ENCODE measurements at places on chromosomes 7 and 10.

DNA sequence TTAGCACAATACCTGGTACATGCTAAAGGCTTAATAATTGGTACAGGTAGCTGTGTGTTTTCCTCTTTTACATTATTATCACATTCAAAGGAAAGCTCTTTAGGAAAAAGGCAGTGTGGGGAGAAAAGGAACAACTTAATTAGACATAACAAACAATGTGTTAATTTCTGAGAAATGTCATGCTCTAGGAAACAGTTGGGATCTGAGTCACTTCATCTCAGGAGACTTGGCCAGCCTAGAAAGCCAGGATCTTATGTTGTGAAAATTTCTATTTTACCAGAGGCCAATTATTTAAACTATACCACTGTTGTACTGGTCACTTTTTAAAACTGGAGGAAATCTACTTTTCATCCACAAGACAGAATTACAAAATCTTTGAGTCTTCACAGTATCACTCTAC lies 39.6 kb downstream of the ARMH3 start:
- no peak for DNase-seq
- H3K36me3 ChIP-seq, result peaks cover 11% of the 10 kb centered on the region
- H3K27ac ChIP-seq, result no peak overlapping the region
- no peaks in the 10 kb centered on the region for H3K27me3 ChIP-seq
- no peaks in the 10 kb centered on the region for H3K4me1 ChIP-seq

DNA sequence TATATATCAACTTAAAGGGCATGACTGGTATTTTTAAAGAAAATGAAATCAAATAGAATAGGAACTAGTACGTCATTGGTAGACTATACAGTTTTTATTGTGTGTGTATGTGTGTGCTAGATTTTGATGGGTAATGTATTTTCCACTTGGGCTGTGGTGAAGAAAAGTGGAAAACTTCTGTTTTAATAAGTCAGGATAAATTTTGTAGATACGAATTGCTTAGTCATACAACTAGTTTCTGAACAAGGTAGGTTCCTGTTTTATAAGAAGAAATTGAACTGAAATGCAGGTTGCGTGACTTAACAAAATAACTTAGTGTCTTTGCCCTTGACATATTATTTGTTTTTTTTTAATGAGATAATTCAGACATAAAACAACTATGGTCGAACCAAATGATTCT lies 24.3 kb downstream of the UBN2 start:
- no peak for DNase-seq
- no peak overlapping the region for H3K27ac ChIP-seq
- no peaks in the 10 kb centered on the region for H3K27me3 ChIP-seq
- H3K36me3 ChIP-seq, result peaks cover 25% of the 10 kb centered on the region
- no peak overlapping the region for H3K4me3 ChIP-seq

GRCh38 chr10:14180911-14181566 lies 149.7 kb downstream of the FRMD4A start:
- H3K4me3 ChIP-seq, result no peak overlapping the region
- no peak for DNase-seq
- H3K27ac ChIP-seq, result no peak overlapping the region
- H3K4me1 ChIP-seq, result peaks cover 6% of the 10 kb centered on the region
- H3K27me3 ChIP-seq, result peaks cover 26% of the 10 kb centered on the region
- H3K36me3 ChIP-seq, result no peaks in the 10 kb centered on the region

GRCh38 chr7:140231771-140232491 lies 55.1 kb upstream of the KDM7A start:
- peak overlapping the region; percentile 76 for H3K4me3 ChIP-seq
- DNase-seq, result no peak
- H3K36me3 ChIP-seq, result no peaks in the 10 kb centered on the region
- peaks cover 30% of the 10 kb centered on the region for H3K27me3 ChIP-seq

- no peak overlapping the region for H3K27ac ChIP-seq
- no peaks in the 10 kb centered on the region for H3K27me3 ChIP-seq
- H3K36me3 ChIP-seq, result no peaks in the 10 kb centered on the region
Observed at GRCh38 chr7:96614154-96614867, 95.3 kb downstream of the SEM1 start.

GRCh38 chr10:77007834-77008233 lies 629.8 kb downstream of the KCNMA1 start:
- no peak for DNase-seq
- H3K4me3 ChIP-seq, result no peak overlapping the region
- H3K27ac ChIP-seq, result no peak overlapping the region
- peaks cover 11% of the 10 kb centered on the region for H3K27me3 ChIP-seq
- H3K4me1 ChIP-seq, result peaks cover 1% of the 10 kb centered on the region

DNA sequence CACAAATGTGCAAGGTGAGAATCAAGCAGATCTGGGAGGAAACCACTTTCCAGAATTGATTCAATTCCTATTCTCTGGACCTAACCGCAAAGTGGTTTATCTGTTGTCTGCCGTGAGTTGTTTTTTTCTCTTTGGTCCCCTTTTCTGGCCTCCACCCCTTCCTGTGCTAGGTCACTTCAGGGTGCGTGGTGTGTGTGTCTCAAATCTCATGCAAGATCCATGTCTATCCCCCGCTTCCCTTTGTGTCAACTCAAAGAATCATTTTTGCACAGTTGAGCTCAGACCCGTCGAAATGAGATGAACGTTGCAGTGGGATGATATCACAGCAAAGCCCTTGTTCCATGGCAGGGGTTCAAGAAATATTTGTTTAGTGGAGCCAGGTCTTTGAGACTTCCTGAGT lies 184.5 kb downstream of the GATA3 start:
- no peak overlapping the region for H3K4me3 ChIP-seq
- peaks cover 54% of the 10 kb centered on the region for H3K27me3 ChIP-seq
- no peaks in the 10 kb centered on the region for H3K36me3 ChIP-seq
- H3K27ac ChIP-seq, result no peak overlapping the region
- no peak for DNase-seq

GRCh38 chr7:27953361-27953760 lies 213.4 kb downstream of the TAX1BP1 start:
- H3K4me3 ChIP-seq, result no peak overlapping the region
- no peaks in the 10 kb centered on the region for H3K4me1 ChIP-seq
- no peaks in the 10 kb centered on the region for H3K36me3 ChIP-seq
- DNase-seq, result no peak
- H3K27ac ChIP-seq, result no peak overlapping the region
- H3K27me3 ChIP-seq, result no peaks in the 10 kb centered on the region

DNA sequence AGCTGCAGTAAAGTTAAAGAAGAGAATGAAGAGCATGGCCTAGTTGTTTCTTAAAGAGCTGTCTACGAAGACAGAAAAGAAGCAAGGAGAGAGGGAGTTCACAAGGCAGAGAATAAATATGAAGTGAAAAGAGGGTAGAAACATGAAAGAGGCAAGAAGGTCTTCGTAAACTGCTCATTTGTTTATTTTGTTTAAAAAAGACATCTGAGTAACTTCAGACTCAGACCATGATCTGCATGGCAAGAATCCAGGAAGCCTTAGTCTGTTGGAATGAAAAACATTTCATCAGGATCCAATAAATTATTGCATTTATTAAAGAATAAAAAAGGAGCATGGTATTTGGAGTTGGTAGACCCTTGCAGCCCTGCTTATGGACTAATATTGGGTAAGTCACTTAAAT lies 151.1 kb downstream of the SEM1 start:
- H3K27me3 ChIP-seq, result no peaks in the 10 kb centered on the region
- no peak overlapping the region for H3K27ac ChIP-seq
- H3K36me3 ChIP-seq, result no peaks in the 10 kb centered on the region
- H3K4me3 ChIP-seq, result no peak overlapping the region
